ENCODE measurements at places on chromosomes 4 and X.
A peak's percentile ranks its signal among the peaks of the same experiment; 100 is the strongest.

DNA sequence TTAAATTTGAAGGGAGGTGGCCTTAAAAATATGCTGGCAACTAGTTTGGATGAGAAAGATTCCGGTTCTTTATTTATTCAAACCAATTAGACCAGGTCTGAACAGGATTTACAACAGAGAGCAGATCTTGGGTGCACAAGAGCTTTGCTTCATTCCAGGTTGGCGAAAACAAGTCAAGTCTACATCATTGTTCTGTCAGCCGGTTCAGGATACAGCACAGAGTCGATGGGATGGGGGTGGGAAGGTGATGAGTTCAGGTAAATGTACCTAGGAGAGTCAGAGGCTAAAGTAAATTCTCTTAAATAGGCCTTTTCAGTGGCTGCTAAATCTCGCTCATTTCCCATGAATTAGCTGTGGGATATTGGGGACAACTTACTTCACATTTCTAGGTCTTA is 882 bp upstream of the STIM2 start:
- peak; percentile 49 for DNase-seq

GRCh38 chr4:107863850-107864371 is 39.2 kb downstream of the SGMS2 start:
- DNase-seq = peak; percentile 42

DNA sequence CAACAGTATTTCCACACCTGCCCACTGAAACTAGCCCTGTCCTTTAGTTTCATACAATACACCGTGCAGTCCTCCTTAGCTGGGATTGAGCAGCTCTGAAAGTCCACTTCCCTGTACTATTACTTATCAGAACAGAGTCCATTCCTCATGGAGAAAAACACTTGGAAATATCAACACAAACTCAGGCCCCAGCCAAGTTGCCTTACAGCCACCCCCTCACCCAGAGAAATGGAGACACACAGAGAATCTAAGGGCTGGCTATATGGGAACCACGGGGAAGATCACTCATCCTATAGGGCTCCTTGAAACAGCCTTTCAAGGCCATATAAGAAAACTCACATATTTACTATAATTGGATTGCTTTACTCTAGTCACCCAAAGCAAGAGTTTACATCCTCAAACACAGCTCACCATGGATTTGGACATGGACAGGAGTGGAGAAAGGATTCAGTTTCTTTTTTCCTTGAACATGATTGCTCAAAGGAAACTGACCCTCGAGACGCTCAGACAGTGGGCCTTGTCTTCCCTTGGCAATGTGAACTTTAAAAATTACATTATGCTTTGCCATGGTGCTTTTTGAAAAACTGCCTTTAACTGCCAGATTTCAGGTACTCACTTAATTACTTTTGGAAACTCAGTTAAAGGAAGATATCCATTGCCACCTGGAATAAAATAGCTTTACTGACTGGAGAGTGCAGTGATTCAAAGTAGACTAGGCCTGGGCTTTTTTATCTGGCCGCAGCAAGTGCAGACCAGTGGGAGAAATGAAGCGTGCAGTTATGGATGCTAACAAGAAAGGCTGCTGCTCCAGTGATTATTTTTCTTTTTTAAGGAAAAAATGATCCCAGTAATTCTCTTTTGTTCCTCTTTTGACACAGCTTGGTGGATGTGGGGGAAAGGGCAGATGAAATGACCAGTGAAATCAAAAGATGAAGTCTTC is 1.6 kb downstream of the SCARB2 start:
- DNase-seq = no peak

DNA sequence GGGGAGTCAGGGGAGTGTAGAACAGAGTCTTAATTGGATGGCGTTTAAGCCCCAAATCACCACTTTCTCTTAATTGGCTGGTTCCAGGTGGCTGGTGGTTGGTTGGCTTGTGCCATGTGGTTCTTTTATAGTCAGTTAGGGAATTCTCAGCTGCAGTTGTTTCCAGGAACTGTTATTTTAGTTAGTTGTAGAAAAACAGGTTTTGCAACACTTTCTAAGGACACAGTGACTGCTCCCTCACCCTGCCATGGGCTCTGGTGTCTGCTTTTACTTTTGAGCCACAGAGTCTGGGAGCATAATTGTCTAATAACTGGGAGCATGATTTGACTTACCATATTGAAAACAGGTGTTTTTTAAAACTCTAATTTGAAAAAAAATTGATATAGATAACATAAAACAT is 75.8 kb upstream of the PCDH18 start:
- DNase-seq = no peak
